Stimulated activated CD8-positive, alpha-beta memory T cell treated with anti-CD3 and anti-CD28 coated beads, Interleukin-15, amount 100 ng/mL, for 1 hour (primary cell): ENCODE measurements at places on chromosomes 1 and 21.

GRCh38 chr1:2866422-2867086 is 65.1 kb upstream of the TTC34 start:
- DNase-seq, result no peak

GRCh38 chr1:48790397-48790796 is 13.7 kb upstream of the BEND5 start:
- DNase-seq, result no peak

DNA sequence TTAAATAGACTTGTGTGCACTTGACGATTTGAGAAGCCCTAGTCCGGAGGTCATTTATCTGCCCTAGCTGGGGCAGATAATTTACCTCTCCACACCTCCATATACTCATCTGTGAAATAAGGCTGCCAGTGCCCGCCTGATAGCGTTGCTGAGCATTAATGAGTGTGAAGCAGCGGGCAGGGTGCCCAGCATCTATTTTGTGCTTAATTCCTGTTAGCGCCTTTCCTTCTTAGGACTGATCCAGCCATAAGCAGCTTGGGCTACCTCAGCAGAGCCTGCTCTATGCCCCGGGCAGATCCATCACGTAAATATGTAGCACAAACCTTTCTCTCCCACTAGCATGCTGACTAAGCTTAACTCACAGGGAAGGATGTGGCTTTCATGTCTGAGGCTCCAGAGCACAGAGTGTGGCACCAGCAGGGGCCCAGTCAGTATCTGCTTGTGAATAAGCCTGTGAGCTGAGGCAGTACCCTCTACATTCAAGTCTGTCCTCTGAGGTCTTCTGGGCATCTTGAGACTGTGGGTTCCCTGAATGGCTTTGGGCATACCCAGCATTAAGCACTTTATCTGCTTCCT is 21.5 kb upstream of the RNF187 start:
- DNase-seq, result no peak

DNA sequence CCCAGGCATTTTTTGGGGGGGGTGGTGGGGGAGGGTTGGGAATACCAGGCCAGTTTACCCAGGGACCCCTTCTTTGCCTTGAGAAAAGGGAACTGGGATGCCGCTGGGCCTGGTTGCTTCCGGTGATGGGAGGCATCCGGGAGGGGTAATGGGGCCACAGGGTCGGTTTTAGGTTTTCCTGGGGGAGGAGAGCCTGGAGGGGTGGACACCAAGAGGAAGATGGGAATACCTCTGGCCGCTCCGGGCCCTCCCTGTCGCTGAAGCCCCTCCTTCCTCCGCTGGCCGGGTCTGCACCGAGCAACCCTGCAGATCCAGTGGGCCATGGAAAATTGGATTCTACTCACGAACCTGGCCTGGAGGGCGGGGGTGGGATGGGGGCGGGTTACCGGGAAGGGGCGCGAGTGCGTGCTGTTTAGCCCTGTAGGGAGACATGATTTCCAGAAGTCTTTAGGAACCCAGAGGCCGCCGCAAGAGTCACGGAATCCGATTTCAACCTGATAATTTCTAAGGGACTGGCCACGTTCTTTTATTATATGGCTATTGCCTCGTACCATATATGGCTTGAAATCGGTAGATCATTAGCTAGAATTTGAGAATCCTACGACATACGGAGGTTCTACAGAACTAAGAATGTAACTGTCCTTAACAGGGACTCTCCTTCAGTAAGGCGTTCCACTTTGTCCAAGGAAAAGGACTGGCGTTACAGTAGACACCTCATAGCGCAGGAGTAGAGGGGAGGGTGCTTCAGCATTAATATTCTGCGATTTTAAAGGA is 749 bp downstream of the AKIRIN1 start:
- DNase-seq, result no peak

DNA sequence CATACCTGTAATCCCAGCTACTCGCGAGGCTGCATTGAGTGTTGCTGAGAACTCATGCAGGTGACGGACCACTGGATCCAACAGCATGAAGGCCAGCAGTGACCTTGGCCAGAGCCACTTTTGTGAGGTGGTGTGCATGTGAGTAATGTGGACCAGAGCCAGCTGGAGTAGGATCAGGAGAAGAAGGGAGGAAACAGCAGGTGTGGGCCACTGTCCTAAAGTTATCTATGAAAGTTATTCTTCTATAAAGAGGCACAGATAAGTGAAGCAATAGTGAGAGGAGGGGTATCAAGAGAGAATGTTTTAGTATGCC is 47.8 kb downstream of the TCP10L start:
- no peak for DNase-seq

DNA sequence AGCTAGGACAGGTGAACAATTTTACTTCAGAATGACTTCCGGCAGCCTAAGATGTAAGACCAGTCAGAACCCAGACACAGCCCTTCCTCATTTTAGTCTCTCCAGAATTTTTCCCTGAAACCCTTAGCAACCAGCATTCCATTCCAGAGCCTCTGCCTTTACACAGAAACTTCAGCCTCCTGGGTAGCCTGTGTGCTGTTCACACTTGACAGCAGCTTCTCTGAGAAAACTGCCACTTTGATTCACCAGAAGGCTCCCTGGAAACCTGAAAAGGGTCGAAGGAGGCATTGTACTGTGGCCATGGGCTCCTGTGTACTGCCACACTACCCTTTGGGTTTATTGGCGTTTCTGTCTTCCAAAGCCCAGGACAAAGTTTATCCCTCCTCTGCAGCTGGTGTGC is 17.4 kb downstream of the HYI start:
- DNase-seq, result no peak

DNA sequence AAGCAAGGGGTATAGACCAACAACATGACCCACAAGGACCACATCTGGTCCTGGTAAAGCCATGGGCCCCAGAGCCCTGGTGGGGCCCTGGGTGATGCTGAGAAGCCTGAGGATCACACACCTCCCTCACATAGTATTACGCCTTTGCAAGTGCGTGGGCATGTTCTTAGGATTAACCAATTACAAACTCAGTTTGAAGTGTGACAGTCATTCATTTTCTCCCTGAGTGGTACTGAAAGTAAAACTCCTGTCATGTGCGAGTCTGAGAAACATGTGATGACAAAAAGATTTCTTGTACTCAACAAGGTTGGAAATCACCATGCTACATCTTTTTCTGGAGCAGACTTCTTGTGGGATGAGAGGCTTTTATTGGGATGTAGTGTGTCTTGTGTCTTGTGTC is 315.3 kb upstream of the DUSP10 start:
- DNase-seq, result no peak

GRCh38 chr1:214824763-214825162 is 221.8 kb downstream of the CENPF start:
- no peak for DNase-seq

DNA sequence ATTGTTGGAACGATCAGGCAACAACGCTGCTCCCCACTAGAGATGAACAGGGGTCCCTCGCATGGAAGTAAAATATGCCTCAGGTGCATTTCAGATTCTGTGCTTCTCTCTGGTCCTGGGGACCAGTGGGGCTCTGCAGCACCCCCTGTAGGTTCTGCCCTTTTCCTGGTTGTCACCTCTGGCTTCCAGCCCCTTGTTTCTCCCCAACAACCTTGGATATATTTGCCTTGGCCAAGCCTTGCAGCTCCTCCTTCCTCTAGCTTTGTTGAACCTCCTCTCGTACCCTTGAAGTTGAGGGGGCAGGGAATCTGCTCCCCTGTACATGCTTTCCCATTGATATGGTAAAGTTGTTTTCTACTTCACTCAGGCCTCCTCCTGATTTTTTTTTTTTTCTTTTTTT is 5.4 kb upstream of the RGSL1 start:
- DNase-seq, result no peak

- no peak for DNase-seq
Measured at GRCh38 chr1:106846656-106847055, 209.8 kb upstream of the PRMT6 start.

DNA sequence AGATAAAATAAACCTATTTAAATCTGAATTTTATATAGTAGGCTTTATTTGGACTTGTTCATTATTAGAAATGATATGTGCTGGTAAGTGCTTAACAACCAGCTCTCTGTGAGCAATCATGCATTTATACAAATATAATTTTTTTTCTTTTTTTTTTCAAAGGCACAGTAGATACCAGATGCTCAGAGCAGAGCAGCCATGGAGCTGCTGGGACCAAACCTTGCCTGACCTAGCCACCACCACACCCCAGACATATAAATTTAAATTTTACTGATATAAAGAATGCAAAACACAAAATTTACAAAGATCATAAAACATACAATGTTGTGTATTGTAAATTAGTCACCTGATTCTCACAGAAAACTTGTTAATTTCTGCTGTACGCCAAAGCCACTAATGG is 290.6 kb downstream of the SDCCAG8 start:
- DNase-seq, result no peak

GRCh38 chr1:159895286-159895685 is 4.7 kb downstream of the CFAP45 start:
- DNase-seq, result no peak

- DNase-seq, result no peak
Measured at GRCh38 chr1:232382671-232383070, 247.3 kb downstream of the SIPA1L2 start.
